ENCODE measurements at places on chromosomes 7 and 10. TPM values are rescaled to one million over a fixed set of nuclear protein-coding genes. Genes with fewer than 3 reads are reported as not detected.

Gene HYCC1
- 23.4 TPM for total RNA-seq

Gene LIMK1
- 11.9 TPM for total RNA-seq

Gene ABCF2
- 85.5 TPM for total RNA-seq

Gene CELF2
- total RNA-seq = 1.5 TPM

Gene GOLGA7B
- 0.21 TPM for total RNA-seq

Gene RHOBTB1
- 7.2 TPM for total RNA-seq

Gene SLC39A12
- total RNA-seq = not detected

Gene TAC1
- 2.9 TPM for total RNA-seq

Gene ETV1
- 0.43 TPM for total RNA-seq

Data from tracheal epithelial cell (primary cell).